ENCODE measurements at places on chromosomes 6 and 20. TPM values are rescaled to one million over a fixed set of nuclear protein-coding genes. Genes with fewer than 3 reads are reported as not detected.

DDX27 gene
- total RNA-seq, result 57.0 TPM

RCAN2 gene
- total RNA-seq, result not detected

MUC22 gene
- total RNA-seq, result not detected

ZSCAN23 gene
- 0.22 TPM for total RNA-seq

TBP gene
- total RNA-seq, result 31.7 TPM

BHLHE23 gene
- not detected for total RNA-seq

BMP6 gene
- 0.07 TPM for total RNA-seq

RIPPLY2 gene
- not detected for total RNA-seq

HLA-B gene
- 11.5 TPM for total RNA-seq

DUSP15 gene
- total RNA-seq, result not detected

CBLN4 gene
- not detected for total RNA-seq

RBM39 gene
- total RNA-seq, result 241 TPM

OR12D1 gene
- total RNA-seq, result not detected

IER3 gene
- 24.1 TPM for total RNA-seq

E2F1 gene
- total RNA-seq, result 25.3 TPM

BFSP1 gene
- total RNA-seq, result 0.40 TPM

SERINC3 gene
- total RNA-seq, result 48.8 TPM

ID4 gene
- 0.07 TPM for total RNA-seq

TREML1 gene
- not detected for total RNA-seq

SLC35D3 gene
- total RNA-seq, result not detected

MYMX gene
- not detected for total RNA-seq

ZNF165 gene
- total RNA-seq, result 1.2 TPM

EPPIN gene
- not detected for total RNA-seq

HRH3 gene
- not detected for total RNA-seq

CRISP3 gene
- 0.31 TPM for total RNA-seq

SLC13A3 gene
- total RNA-seq, result 16.4 TPM

FRS3 gene
- 3.3 TPM for total RNA-seq

ZSCAN9 gene
- 19.0 TPM for total RNA-seq

NOX3 gene
- not detected for total RNA-seq

TMEM242 gene
- total RNA-seq, result 17.0 TPM

HSPA12B gene
- total RNA-seq, result not detected

TBC1D7 gene
- 59.4 TPM for total RNA-seq

SYNDIG1 gene
- not detected for total RNA-seq

PRSS16 gene
- total RNA-seq, result 12.1 TPM

DYNLT1 gene
- total RNA-seq, result 98.5 TPM

STX11 gene
- total RNA-seq, result 0.51 TPM

PDE7B gene
- not detected for total RNA-seq

ZMYND8 gene
- 129 TPM for total RNA-seq

CCM2L gene
- total RNA-seq, result not detected
